ENCODE measurements at places on chromosomes 4 and X. TPM values are rescaled to one million over a fixed set of nuclear protein-coding genes. Genes with fewer than 3 reads are reported as not detected.

- DNase-seq: peak; percentile 48
Observed at GRCh38 chr4:157992038-157992705, 180.7 kb downstream of the GASK1B start.

- DNase-seq: no peak
Observed at GRCh38 chrX:149937871-149938426, 342 bp downstream of the EOLA2 start.

- no peak for DNase-seq
Observed at GRCh38 chrX:40439625-40440532, 140.9 kb upstream of the ATP6AP2 start.

GRCh38 chr4:173317004-173317403 lies 17.2 kb downstream of the HMGB2 start:
- no peak for DNase-seq

LINC00632 gene
- not detected for polyA plus RNA-seq

DNA sequence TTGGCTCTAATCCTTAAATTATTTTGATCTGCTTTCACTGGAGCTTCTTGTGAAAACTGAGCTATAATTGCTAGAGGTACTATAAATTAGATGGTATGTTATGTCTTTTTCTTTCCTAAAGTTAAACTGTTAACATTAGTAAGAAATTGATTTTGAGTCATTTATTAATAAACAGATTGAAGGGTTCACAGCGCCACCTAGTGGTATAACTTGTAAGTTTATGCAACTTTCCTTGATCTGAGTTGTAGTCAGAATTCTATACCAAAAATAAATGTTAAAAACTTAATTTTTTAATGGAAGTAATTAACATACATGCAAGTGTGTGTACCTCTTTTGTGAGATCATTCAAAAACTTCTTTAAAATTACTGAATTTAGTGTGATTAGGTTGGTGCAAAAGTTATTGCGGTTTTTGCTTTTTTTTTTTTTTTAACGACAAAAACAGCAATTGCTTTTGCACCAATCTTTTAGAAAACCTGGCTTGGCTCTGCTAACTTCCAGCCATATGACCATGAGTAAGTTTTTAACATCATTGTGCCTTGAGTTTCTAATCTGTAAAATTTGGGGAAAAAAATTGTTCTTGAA lies 151.5 kb downstream of the CENPC start:
- DNase-seq: peak; percentile 29

DNA sequence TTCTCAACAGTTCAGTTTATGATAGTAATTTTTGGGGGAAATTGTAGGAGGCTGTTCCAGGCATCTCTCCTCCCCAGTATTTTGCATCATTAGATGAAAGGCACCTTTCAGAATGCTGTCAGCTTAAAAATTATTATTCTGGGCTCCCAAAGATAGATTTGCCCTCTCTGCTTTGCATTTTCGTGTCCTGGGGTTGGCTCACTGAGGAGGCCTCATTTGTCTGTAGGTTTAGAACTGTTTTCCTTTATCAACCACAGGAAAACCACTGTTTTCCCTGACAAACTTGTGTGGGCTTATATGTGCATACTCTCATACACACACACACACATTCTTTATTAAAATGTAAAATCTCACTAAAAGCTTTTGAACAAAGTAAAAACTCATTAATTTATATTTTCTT lies 197.2 kb upstream of the VCX3A start:
- DNase-seq: no peak

- DNase-seq: no peak
Observed at GRCh38 chr4:169976951-169977350, 49.2 kb downstream of the MFAP3L start.

GYPE gene
- polyA plus RNA-seq: not detected

- no peak for DNase-seq
Observed at GRCh38 chr4:38983787-38984598, 48.2 kb downstream of the TMEM156 start.

DNA sequence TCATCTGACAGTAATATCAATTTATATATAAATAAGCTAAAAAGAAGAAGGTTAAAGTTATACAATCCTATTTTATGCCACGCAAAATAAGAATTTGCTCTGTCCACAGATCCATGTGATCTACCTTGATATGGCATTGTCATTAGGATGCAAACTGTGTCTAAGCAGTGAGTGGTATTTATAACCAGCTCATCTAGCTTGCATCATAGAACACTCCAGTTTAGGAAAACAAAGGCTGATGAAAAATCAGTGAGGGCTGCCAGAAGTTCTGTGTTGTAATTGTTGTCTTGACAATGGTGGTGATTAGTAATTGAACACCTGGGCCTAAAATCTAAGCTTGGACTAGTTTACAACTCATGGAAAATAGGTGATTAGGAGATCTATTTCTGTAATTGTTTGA lies 111.0 kb downstream of the CPE start:
- DNase-seq: peak; percentile 72

DNA sequence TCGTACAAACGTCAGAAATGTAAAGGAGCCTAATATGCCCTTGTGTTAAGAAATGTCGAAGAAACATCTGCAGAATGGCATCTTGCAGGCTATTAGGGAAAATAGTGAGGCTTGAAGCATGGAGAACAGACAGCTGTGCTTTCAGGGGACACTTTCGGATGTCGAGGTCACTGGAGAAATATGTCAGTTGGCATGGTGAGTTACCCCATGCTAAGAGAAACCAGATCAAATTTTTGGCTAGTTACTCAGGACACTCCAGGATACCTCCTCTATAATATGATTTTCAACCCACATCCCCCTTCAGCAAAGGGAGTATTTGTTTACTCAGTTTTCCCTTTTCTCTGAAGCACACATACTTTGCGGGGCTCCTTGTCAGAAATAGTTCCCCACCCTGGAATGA lies 171.4 kb downstream of the GPC3 start:
- DNase-seq: no peak

IDUA gene
- polyA plus RNA-seq: 1.8 TPM

DNA sequence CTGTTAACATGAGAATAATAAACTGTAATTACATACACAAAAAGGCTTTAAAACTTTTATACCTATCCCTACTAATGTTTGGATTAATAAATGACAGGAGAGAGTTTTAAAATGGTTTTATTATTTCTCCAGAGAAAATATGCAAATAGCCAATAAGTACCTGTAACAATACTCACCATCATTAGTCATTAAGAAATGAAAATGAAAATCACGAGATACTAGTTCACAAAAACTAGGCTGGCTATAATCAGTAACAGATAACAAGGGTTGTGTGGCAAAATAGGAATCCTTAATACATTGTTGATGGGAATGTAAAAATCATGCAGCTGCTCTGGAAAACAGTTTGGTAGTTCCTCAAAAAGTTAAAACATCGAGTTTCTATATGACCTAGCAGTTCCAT lies 25.2 kb upstream of the AP1AR start:
- no peak for DNase-seq

DNA sequence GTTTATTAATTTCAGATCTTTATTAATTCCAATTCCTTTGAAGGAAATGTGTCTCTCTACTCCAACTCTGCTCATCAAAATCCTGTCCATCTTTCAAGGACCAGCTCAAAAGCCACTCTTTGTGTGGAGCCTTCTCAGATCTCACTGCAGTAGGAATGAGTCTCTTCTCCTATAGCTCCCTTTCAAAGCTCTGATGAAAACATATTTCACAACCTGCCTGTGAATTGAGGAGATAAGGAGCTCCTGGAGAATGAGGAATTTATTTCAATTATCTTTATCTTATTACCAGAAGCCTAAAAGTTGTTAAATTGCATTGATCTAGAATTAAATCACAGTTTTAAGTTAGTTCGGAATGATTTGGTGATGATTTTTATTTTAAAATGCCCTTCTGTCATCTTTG lies 92.6 kb upstream of the TRPC3 start:
- no peak for DNase-seq

- DNase-seq: no peak
Observed at GRCh38 chr4:47835494-47835893, 2.4 kb downstream of the CORIN start.

DNA sequence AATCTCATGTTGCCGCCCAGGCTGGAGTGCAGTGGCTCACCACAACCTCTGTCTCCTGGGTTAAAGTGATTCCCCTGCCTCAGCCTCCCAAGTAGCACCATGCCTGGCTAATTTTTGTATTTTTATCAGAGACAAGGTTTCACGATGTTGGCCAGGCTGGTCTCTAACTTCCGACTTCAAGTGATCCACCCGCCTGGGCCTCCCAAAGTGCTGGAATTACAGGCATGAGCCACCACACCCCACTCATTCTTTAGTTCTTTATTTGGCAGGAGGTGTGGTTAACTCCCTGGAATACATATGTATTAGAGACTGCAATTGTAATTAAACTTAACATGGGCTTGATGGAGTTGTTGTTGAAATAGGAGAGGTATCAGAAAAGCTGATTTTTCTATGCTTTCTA lies 1396.9 kb upstream of the IGFBP7 start:
- DNase-seq: no peak

- DNase-seq: no peak
Observed at GRCh38 chrX:33188881-33189280, 22.5 kb downstream of the DMD start.

DNA sequence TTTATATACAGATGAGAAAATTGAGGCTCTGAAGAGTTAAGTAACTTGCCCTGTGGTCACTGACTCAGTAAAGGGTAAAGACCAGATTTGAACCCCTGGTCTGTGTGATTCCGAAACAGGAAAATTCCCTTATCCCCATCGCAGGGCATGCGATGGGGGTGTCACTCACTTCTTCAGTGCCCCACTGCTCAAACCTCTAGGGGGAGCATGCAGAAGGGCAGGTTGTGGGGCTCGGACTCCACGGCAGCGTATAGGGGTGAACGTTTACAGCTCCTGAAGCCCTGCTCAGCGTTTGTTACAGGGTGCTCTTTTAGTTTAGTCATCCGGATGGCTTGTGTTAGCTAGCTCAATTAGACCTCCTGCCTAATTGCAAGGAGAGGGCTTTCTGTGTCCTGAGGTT lies 3.7 kb upstream of the EXOC1 start:
- DNase-seq: no peak

CLDN22 gene
- polyA plus RNA-seq: not detected

GABRG1 gene
- not detected for polyA plus RNA-seq

DNA sequence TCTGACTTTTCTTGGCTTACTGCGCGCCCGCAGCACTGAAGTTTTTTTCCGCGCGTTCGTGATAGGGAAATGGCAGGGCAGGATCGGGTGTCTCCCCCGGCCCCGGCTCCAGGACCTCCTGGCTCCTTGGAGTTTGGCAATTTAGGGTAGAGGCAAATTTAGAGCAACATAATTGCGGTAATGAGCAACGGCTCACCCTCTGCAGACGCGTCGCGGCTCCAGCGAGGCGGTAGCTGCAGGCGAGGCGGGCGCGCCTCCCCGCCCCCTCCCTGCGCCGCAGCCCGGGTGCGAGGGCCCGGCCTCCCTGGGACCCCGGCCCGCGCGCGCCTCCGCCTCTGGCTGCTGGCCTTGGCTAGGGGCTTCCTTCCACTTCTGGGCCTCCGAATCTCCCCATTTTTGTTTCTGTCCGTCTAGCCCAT lies 6.2 kb downstream of the MSX1 start:
- DNase-seq: no peak

DNA sequence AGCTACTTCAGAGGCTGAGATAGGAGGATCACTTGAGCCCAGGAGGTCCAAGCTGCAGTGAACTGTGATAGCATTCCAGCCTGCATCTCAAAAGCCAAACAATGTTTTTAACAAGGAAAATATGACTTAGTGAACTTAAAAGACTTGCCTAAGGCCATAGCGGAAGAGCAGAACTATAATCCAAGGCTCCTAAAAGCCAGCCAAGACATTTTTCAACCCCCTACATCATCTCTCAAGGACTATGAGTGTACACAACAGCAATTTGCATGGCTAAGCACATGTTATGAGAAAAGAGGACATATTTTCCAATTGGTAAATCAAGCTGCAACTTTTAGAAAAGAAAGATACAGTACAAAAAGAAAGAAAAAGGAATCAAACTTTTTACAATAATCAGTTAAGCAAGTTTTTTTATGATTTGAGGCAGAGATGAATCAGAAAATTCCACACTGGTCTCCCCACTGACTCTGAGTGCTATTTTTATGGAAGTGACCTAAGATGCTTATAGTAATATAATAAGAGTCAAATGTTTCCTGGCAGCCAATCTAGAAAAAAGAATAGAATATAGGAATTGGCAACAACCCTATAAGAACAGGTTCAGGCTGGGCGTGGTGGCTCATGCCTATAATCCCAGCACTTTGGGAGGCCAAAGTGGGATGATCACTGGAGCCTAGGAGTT lies 9.8 kb upstream of the ACOT9 start:
- DNase-seq: peak; percentile 24

DNA sequence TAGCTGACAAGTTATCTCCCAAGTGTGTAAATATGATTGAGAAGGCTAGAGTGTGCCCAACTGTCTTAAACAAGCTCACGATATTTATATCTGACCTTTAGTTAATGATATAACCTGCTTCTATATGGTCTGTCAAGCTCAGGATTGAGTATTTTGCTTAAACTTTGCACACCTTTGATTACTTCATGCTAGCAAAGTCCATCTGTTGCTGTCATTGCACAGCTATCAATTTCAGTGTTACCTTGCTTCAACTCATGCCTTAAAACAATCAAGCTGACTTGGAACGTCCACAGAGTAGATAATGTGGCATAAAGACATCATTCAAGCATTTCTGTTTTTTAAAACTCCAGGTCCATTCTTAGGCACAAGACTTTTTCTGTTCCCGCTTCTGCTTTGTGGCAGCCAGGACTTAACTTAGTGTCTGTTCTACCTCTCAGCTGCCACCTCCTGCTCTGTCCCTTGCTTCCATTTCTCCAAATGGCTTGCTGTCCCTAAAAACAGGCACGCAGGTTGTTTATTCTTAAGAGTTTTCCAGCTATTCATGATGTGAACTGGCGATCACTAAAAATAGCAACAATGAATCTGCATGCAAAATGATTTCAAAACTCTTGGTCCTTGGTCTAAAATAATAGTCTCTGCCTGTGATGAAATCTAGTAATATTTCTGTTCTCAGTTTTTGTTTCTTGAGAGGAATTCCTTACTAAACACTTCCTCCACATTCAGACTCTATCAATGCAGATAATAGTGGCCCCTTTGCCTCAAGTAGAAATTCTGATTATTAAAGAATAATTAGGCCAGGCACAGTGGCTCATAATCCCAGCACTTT lies 16.3 kb upstream of the NEIL3 start:
- DNase-seq: no peak

NDNF gene
- polyA plus RNA-seq: not detected

DNA sequence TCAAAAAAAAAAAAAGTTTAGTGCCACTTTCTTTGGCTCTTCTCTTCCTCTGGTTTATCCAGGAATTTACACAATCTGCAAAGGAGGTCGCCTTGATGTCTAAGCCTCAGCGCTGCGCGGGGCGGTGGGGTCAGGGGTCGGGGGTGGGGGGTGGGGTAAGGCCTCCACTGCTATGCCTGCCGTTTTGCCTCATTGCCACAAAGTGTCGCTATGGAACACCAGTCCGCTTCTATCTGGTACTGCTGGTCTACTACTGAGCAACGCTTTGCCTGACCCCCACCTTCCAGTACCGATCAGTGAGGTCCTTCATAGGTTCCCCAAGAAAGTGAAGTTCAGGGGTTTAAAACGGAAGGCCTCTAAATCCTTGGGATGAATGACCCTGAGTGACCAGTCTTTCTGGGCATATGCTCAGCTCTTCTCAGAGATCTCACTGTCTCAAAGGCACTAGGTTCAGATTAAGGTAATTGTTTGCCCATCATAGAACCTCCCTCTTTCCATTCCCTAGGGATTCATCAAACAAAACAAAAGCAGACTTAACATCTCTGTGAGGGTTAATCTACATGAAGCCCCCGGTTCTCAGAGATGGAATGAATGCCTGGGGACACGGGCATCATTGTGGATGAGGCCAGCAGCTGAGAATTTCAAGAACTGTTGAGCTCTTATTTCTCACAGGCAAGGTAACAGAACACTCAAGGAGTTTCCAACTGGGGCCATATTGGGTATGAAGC lies 16.9 kb upstream of the TSR2 start:
- DNase-seq: no peak
